ENCODE measurements at places on chromosomes 16 and 17.

- H3K4me3 ChIP-seq, result no peak overlapping the region
- DNase-seq, result no peak
- H3K27me3 ChIP-seq, result no peaks in the 10 kb centered on the region
- H3K4me1 ChIP-seq, result no peaks in the 10 kb centered on the region
Observed at GRCh38 chr16:8928467-8928957, 35.2 kb downstream of the USP7 start.

- no peaks in the 10 kb centered on the region for H3K27me3 ChIP-seq
- no peak overlapping the region for H3K4me3 ChIP-seq
- DNase-seq, result no peak
- H3K36me3 ChIP-seq, result no peaks in the 10 kb centered on the region
- no peaks in the 10 kb centered on the region for H3K4me1 ChIP-seq
- H3K27ac ChIP-seq, result no peak overlapping the region
Observed at GRCh38 chr16:50038756-50039529, 13.9 kb downstream of the CNEP1R1 start.

DNA sequence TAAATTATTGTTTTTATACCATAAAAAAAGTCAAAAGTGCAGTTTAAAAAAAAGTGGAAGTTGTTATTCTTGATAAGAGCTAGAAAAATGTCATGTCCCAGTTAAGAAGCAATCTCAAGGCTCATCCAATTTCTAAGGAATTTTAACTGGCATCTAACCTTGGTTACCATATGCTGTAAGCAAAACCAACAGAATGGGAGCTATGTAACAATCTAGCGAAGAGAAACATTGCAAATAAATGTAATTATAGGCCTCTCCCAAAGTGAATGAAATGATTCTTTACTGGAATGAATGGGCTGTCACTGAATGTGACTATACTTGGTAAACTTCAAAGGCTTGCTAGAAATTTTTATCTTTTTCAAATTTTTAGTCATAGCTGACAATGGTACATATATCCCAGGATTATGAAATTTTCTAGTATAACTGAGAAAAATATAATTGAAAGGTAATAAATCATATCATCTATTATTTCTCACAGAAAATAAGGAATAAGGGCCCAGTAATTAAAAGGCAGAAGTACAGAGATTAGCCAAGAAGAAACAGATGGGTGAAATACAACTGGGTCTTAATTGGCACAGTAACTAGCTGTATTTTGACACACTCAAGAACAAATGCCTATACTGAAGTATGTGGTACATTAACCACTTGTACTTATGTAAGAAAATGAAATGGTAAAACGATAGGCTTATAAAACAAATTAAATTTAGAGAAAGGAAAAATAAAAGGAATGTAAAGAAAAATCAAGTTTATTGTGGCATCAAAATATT is 61.5 kb downstream of the NETO2 start:
- no peak overlapping the region for H3K27ac ChIP-seq
- no peak for DNase-seq
- no peaks in the 10 kb centered on the region for H3K36me3 ChIP-seq
- H3K4me1 ChIP-seq, result no peaks in the 10 kb centered on the region

DNA sequence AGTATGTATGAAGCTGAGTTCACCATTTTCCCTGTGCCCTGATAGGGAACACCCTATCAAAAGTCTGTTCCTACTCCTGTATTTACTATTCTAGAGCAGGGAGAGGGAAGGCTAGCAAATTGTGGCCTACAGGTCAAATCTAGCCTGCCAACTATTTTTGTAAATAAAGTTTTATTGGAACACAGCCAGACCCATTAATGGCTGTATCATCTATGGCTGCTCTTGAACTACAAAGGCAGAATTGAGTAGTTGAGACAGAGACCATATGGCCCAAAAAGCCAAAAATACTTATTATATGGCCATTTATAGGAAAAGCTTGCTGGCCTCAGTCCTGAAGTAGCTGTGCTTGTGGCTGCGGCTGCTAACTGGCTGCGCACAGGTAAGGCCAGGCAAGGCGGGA is 4.3 kb upstream of the ALDOC start:
- no peak overlapping the region for H3K4me3 ChIP-seq

DNA sequence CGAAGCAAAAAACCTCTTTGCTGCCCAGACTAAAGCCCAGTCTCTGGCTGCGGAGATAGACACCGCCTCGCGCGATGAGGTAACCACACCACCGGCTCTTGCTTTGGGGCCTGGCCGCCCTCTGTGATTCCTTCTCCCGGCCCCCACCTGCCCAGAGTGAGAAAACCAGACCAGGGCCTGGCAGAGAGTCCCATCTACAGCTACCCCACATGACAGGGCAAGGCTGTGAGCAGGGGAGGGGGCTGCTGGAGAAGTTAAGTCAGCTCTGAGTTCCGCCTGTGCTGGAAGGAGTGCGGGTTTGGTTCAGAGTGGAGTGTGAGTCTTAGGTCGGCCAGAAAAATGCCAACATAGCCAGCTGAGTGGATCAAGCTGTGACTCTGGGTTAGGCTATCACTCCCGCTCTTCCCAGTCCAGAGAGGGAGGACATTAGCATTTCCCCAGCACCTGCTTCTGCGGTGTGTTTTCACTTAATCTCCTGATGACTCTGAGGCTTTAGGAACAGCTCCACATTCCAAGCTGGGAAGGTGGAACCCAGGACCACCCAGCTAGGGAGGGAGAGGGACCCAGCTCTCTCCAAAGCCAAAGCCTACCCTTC is 139.0 kb downstream of the RAB11FIP4 start:
- DNase-seq, result no peak
- H3K4me1 ChIP-seq, result no peaks in the 10 kb centered on the region
- no peaks in the 10 kb centered on the region for H3K27me3 ChIP-seq
- no peak overlapping the region for H3K27ac ChIP-seq

DNA sequence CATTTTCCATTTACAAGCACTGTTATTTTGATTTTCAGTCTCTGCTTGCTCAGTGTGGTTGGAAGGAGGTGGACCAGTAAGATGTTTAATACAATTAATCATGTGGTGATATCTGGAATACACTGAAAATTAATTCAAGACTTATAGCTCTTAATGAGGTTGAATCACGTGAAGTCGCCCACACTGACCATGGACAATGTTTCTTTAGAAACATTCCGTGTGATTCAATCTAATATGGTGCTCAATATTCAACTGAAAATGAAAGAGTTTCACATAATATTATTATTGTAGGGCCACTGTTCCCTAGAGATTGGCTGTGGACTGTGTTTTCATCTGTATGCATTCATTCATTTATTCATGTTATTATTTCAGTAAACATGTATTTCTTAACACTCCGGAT is 45.2 kb upstream of the MAF start:
- H3K36me3 ChIP-seq, result no peaks in the 10 kb centered on the region
- no peaks in the 10 kb centered on the region for H3K4me1 ChIP-seq
- no peak overlapping the region for H3K27ac ChIP-seq
- no peaks in the 10 kb centered on the region for H3K27me3 ChIP-seq
- DNase-seq, result no peak

- H3K4me1 ChIP-seq, result no peaks in the 10 kb centered on the region
- DNase-seq, result no peak
- no peaks in the 10 kb centered on the region for H3K27me3 ChIP-seq
- no peaks in the 10 kb centered on the region for H3K36me3 ChIP-seq
Observed at GRCh38 chr16:87664792-87665191, 62.5 kb downstream of the JPH3 start.

- H3K4me3 ChIP-seq, result no peak overlapping the region
- no peak for DNase-seq
- no peaks in the 10 kb centered on the region for H3K4me1 ChIP-seq
- H3K36me3 ChIP-seq, result peaks cover 19% of the 10 kb centered on the region
- no peak overlapping the region for H3K27ac ChIP-seq
- H3K27me3 ChIP-seq, result no peaks in the 10 kb centered on the region
Observed at GRCh38 chr17:5430413-5430999, 8.4 kb downstream of the C1QBP start.

- H3K4me1 ChIP-seq, result no peaks in the 10 kb centered on the region
- DNase-seq, result no peak
- H3K27me3 ChIP-seq, result no peaks in the 10 kb centered on the region
- no peaks in the 10 kb centered on the region for H3K36me3 ChIP-seq
- no peak overlapping the region for H3K27ac ChIP-seq
Observed at GRCh38 chr17:82787081-82787848, 35.4 kb downstream of the TBCD start.

DNA sequence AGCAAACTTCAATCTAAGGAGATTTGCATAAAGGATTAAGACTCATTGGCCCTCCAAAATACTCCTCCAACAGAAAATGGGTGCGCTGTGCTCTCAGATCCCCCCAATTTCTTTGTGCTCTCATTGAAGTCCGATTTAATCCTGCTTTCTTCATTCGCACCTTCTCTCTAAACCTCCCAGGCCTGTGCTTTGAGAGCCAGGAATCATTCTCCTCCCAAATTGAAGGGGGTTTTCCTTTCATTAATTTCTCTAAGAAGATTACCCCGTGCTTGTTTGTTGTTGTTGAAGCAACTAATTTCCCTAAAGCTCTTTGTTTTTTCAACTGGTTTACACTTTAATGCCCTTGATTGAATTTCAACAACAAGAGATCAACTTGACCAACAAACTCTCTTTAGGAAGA is 304.2 kb upstream of the IRX3 start:
- H3K4me3 ChIP-seq, result no peak overlapping the region
- no peaks in the 10 kb centered on the region for H3K4me1 ChIP-seq
- no peak for DNase-seq
- H3K27ac ChIP-seq, result no peak overlapping the region
- H3K36me3 ChIP-seq, result no peaks in the 10 kb centered on the region

DNA sequence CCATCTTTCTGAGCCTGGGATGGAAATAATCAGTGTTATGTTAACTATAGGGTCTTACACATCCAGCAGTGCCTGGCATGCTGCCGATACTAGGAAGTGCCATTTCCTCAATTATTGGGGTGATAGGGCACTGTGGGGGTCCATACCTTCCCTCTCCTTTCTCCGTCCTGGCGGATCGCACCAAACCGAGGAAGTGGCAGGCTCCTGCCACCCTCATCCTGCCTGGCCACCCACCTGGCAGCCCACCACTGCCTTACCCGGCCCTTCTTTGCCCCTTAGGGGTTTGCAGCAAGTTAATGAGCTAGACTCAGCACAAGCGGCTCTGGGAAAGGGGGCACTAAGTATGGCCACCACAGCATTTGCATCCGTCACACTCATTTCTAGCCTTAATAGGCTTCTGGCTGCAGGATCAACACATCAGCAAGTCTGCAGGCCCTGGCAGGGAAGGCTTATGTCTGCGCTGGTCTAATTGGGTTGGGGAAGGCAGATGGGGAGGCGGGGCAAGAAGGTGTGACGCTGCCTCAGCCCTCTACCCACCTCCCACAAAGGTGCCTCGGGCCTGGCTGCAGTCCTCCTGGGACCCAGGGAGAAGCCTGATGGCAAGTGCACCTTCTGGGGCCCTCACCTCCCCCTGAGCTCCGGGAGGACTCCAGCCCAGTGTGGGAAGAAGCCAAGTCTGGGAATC is 28.6 kb downstream of the DCAKD start:
- no peaks in the 10 kb centered on the region for H3K27me3 ChIP-seq
- no peak overlapping the region for H3K27ac ChIP-seq
- H3K4me3 ChIP-seq, result no peak overlapping the region
- DNase-seq, result no peak
- H3K36me3 ChIP-seq, result no peaks in the 10 kb centered on the region

GRCh38 chr17:73595479-73595878 is 48.8 kb downstream of the SDK2 start:
- H3K4me3 ChIP-seq, result no peak overlapping the region
- no peaks in the 10 kb centered on the region for H3K27me3 ChIP-seq
- H3K4me1 ChIP-seq, result no peaks in the 10 kb centered on the region
- no peaks in the 10 kb centered on the region for H3K36me3 ChIP-seq
- no peak overlapping the region for H3K27ac ChIP-seq

DNA sequence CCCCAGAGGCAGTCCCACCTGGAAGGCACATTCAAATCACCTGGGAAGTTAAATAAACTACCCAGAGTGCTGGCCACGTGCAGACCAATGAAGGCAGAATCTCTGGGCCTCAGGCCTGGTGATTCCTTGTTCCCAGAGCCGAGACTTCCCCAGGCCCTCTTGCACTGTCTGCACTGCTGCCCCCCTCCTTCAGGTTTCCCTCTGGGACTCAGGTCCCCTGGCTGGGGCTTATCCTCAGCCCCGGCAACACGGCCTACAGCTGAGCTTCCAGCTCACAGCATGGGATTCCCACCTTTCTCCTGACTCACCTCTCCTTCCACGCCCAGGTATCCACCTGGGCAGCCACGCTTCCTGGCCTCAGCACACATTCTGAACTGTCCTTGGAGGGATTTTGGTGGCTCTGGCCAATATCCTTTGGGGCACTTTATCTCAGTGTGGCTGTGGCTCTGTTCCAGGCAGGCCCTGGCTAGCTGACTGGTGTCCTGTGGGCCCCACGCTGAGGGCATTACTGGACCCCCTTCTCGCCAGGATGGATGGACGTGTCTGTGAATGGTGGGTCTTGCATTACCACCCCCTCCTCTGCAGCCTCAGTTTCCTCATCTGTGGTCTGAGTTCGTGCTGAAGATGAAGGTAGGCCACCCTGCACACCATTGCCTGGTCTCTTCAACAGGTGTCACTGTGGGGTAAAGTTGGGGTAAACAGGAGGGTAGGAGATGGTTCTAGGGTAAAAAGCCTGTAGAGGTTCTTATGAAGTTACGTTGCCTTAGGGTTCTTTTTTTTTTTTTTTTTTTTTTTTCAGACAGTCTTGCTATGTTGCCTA is 165.7 kb downstream of the IRF8 start:
- no peaks in the 10 kb centered on the region for H3K27me3 ChIP-seq
- H3K27ac ChIP-seq, result no peak overlapping the region
- H3K4me1 ChIP-seq, result no peaks in the 10 kb centered on the region
- H3K36me3 ChIP-seq, result no peaks in the 10 kb centered on the region
- DNase-seq, result no peak
- no peak overlapping the region for H3K4me3 ChIP-seq

- H3K4me1 ChIP-seq, result no peaks in the 10 kb centered on the region
- H3K27ac ChIP-seq, result no peak overlapping the region
- H3K4me3 ChIP-seq, result peak overlapping the region; percentile 44
- no peaks in the 10 kb centered on the region for H3K27me3 ChIP-seq
Observed at GRCh38 chr16:80804056-80804525, 307 bp downstream of the CDYL2 start.

- no peak for DNase-seq
- no peaks in the 10 kb centered on the region for H3K36me3 ChIP-seq
- H3K4me1 ChIP-seq, result peaks cover 31% of the 10 kb centered on the region
- no peak overlapping the region for H3K4me3 ChIP-seq
- peak overlapping the region; percentile 77 for H3K27ac ChIP-seq
- H3K27me3 ChIP-seq, result no peaks in the 10 kb centered on the region
Observed at GRCh38 chr17:50421308-50422051, 4.5 kb upstream of the ACSF2 start.
